ENCODE measurements at places on chromosomes 7 and 10.

GRCh38 chr7:132225216-132226030, 350.8 kb downstream of the PLXNA4 start:
- no peak for DNase-seq

- no peak for DNase-seq
Measured at GRCh38 chr10:21849607-21850006, 153.9 kb downstream of the DNAJC1 start.

- no peak for DNase-seq
Measured at GRCh38 chr10:14635043-14635710, 139.5 kb downstream of the FAM107B start.

GRCh38 chr7:22856416-22856815, 33.8 kb upstream of the TOMM7 start:
- DNase-seq: no peak

- no peak for DNase-seq
Measured at GRCh38 chr10:20694296-20694695, 202.8 kb downstream of the NEBL start.

DNA sequence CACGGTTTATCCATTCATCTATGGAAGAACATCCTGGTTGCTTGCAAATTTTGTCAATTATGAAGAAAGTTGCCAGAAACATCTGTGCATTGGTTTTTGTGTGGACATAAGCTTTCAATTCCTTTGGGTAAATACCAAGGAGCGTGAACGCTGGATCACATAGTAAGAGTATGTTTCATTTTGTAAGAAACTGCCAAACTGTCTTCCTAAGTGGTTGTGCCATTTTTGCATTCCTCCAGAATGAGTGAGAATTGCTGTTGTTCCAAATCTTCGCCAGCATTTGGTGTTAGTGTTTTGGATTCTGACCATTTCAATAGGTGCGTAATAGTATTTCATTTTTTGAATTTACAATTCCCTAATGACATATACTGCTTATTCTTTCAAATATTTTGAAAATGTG, 155.3 kb upstream of the FRMD4A start:
- no peak for DNase-seq

DNA sequence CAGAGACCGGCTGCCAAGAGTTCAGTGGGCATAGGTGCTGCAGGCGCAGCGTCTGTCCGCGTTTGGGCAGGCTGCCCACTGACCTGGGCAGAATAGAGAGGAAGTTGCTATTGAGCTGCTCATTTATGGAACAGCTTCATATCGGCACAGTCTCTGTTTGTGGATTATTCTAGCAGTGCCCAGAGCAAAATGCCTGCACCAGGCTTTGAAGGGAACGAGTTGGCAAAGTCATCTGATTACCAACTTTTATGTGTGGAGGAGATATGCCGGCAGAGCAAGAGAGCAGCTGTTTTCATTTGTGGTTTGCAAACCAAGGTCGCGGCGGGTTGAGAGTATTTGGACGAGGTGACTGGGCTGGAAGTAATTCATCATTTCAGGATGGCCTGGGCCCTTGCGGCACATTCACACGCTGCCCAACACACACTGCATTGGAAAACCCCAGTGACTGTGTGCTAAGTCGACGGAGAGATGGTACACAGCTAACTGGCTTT, 228.5 kb downstream of the TCERG1L start:
- DNase-seq: no peak

GRCh38 chr10:14584661-14585060, 190.0 kb downstream of the FAM107B start:
- peak; percentile 63 for DNase-seq

- no peak for DNase-seq
Measured at GRCh38 chr10:131070856-131071255, 240.7 kb downstream of the TCERG1L start.

- no peak for DNase-seq
Measured at GRCh38 chr7:102305414-102306268, 19.0 kb downstream of the SH2B2 start.

- DNase-seq: no peak
Measured at GRCh38 chr10:36779238-36779846, 346.1 kb upstream of the ANKRD30A start.

GRCh38 chr10:78448994-78449418, 415.3 kb downstream of the RPS24 start:
- DNase-seq: no peak

GRCh38 chr7:116511552-116512519, 12.3 kb downstream of the CAV2 start:
- no peak for DNase-seq

DNA sequence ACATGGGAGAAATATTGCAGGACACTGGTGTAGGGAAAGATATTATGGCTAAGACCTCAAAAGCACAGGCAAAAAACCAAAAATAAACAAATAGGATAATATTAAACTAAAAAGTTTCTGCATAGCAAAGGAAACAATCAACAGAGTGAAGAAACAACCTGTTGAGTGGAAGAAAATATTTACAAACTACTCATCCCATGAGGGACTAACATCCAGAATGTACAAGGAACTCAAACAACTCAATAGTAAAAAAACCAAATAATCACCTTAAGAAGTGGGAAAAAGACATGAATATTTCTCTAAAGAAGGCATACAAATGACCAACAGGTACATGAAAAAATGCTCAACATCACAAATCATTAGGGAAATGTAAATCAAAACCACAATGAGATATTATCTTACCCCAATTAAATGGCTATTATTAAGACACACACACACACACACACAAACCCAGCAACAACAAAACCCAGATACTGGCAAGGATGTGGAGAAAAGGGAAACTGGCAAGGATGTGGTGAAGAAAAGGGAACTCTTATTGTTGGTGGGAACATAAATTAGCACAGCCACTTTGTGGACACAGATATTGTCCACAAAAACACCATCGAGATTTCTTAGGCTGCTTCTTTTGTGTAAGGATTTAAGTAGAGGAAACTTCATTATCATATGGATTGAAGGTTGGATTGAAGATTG, 9.8 kb upstream of the RAB18 start:
- DNase-seq: no peak

GRCh38 chr10:42971251-42971599, 105.6 kb upstream of the RET start:
- no peak for DNase-seq

DNA sequence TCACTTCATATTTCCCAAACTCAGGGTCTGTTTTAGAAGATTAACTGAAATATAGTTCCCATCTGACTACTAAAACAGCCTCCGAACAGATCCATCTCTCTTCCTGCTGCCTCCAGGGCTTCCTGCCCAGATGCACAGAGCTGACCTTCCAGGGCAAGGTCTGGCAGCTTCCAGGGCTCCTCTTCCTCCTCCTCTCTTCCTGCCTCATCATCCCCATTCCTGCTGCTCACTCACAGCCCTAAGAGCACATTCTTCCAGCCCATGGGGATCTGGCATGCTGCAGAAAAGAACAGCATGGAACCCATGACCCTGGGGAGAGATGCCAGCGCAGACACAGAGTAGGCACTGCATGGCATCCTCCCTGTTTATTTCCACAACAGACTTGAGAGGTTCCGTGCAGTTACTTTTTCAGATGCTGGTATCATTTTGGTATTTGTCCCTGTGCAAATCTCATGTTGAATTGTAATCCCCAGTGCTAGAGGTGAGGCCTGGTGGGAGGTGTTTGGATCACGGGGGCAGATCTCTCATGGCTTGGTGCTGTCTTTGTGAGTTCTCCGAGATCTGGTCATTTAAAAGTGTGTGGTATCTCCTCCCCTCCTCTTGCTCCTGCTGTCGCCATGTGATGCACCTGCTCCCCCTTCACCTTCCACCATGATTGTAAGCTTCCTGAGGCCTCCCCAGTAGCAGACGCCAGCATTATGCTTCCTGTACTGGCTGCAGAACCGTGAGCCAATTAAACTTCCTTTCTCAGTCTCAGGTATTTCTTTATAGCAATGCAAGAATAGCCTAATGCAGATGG, 4.4 kb downstream of the PKD1L1 start:
- no peak for DNase-seq

GRCh38 chr7:125927556-125927955, 997.9 kb upstream of the POT1 start:
- DNase-seq: no peak

- DNase-seq: no peak
Measured at GRCh38 chr10:8852546-8852945, 798.1 kb downstream of the GATA3 start.

GRCh38 chr7:152522571-152523067, 86.8 kb upstream of the KMT2C start:
- DNase-seq: no peak

DNA sequence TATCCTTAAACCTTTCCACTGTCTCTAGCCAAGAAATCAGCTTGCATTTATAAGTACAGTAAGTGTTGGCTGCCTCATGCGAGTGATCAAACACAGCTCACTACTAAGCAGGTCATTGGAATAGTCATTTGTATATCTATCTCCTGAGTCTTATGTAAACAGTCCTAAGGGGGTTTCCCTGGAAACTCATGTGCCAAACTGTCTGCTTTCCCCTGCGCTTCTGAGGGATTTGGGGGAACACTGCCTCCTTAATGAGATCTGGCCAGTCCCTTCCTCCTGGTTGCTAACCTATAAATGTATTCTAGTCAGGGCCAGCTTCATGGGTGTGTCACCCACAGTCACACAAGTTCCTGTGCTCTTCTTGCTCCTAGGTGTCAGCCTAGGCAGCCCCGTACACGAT, 133.1 kb downstream of the CD36 start:
- DNase-seq: no peak

DNA sequence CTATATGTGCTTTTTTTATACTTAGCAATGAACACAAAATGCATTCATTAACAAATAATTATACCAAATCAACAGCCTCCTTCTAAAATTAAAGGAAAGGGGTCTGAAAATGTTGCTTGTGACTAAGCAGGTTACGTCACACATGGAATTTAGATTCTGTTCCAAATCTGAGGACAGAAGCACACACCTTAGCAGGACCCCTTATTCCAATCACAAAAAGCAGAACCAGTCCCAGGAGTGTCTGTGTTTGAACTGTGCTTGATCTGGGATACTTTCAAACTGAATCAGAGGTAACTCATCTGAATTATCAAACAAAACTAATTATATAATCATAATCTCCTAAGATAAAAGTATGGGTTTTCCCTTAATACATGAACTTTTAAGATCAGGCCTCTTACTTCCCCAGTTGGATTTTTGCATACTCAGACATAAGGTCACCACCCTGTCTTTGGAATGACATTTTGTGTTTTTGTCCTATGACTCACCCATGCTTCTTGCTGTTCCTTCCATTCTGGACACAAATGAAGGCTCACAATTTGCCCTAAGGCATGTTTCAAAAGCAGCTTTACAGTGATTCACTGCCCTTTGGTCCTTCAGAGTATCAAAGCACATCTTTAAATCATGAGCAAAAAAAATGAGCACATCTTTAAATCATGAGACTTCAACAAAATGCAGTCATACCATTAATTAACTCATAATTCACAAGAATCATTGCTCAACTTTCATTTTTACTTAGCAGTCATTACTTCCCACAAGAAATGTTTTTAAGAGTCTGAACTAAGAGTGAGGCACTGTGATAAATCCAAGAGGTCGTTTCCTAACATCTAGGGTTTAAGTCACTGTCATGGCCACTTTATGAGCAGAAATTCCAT, 35.5 kb downstream of the SEMA3C start:
- DNase-seq: no peak
